ENCODE measurements at places on chromosomes 2 and 18.

- no peak for DNase-seq
These were observed 4.1 kb downstream of the DSG3 start for GRCh38 chr18:31451625-31452024.

DNA sequence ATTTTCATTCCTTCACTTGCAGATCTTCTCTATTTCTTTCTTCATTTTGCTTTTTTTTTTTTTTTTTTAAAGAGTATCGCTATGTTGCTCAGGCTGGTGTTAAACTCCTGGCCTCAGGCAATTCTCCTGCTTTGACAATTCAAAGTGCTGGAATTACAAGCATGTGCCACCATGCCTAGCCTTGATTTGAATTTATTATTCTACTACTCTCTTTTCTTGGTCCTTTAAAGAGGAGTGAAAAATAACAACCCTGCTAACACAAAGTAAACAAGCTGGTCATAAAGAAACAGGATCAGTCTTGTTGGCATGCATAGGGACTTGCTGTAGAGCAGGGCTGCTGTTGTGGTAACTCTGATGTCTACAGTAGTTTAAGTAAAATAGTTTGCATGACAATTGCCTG lies 1615.3 kb upstream of the ZEB2 start:
- no peak for DNase-seq

GRCh38 chr2:46117379-46117778 lies 179.8 kb upstream of the EPAS1 start:
- no peak for DNase-seq

DNA sequence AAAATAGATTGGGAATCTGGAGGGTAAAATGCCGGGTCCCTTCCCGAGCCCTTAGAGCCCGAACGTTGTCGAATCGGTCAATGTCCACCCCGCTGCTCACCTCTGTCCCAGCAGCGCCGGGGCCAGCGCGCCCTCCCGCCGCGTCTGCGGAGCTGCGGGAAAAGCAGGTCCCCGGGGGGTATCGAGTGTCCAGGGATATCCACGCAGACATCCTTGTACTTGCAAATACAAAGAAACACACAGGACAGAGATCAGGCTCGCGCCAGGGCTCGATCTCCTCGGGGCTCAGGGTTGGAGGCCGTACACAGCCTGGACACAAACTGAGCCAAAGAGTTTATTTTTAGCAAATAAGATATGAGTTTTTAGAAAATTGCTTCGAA lies 2.3 kb upstream of the GATA6 start:
- no peak for DNase-seq

GRCh38 chr2:27779417-27780055 lies 8.0 kb downstream of the MRPL33 start:
- DNase-seq, result no peak

DNA sequence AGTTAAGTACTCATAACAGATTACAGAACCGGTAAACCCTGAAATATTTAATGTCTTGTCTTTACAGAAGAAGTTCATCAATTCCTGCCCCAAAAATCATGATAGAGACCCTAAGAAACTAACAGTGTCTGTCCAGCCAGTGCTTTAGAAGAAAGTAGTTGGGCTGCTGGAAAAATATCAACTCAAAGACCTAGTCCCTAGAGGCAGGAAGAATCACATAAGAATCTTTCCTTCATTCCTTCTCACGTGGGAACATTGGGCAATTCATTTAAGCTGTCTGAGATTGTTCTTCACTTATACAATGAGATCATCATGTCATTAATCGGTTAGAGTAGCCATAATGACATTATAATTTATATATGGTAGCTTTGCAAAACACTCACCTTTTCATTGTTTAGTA lies 156.4 kb downstream of the CCBE1 start:
- no peak for DNase-seq

GRCh38 chr2:20143263-20143662 lies 81.7 kb downstream of the SDC1 start:
- no peak for DNase-seq

- no peak for DNase-seq
These were observed 118.6 kb upstream of the PELI1 start for GRCh38 chr2:64262816-64263215.

- no peak for DNase-seq
These were observed 105.5 kb downstream of the NOL10 start for GRCh38 chr2:10584242-10584753.

GRCh38 chr2:72972352-72973136 lies 55.2 kb downstream of the EMX1 start:
- no peak for DNase-seq

DNA sequence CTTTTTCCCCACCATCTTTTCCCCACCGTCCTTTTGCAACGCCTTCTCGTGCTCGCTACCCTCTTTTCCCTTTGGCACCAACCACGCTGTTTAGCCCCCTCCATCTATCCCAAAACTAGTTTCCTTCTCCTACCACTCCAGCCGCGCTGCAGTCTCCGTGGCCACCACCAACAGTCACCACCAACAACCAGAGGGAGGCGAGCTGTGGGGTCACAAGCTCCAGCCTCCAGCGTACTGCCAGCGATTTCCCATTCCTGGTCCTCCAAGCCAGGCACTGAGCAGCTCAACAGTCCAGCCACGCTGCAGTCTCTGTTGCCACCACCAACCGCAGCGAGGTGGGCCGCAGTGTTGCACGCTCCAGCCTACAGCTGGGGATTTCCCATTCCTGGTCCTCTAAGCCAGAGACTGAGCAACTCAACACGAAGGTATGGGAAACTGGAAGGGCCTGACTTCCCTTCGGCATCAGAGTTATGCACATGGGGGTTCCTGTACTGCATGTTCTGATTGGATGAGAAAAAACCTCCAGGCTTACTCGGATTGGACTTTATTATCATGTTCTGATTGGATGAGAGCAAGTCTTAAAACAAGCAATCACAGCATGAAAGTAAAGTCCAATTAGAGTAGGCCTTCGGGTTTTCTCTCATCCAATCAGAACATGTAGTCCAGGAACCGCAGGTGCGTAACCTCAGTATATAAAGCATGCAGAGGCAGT lies 42.3 kb upstream of the IMP4 start:
- no peak for DNase-seq

- no peak for DNase-seq
These were observed 56.2 kb downstream of the ZCCHC2 start for GRCh38 chr18:62578980-62579511.

GRCh38 chr2:10347562-10347948 lies 44.9 kb downstream of the HPCAL1 start:
- no peak for DNase-seq

- DNase-seq, result no peak
These were observed 20.8 kb downstream of the KCNF1 start for GRCh38 chr2:10932345-10933151.

DNA sequence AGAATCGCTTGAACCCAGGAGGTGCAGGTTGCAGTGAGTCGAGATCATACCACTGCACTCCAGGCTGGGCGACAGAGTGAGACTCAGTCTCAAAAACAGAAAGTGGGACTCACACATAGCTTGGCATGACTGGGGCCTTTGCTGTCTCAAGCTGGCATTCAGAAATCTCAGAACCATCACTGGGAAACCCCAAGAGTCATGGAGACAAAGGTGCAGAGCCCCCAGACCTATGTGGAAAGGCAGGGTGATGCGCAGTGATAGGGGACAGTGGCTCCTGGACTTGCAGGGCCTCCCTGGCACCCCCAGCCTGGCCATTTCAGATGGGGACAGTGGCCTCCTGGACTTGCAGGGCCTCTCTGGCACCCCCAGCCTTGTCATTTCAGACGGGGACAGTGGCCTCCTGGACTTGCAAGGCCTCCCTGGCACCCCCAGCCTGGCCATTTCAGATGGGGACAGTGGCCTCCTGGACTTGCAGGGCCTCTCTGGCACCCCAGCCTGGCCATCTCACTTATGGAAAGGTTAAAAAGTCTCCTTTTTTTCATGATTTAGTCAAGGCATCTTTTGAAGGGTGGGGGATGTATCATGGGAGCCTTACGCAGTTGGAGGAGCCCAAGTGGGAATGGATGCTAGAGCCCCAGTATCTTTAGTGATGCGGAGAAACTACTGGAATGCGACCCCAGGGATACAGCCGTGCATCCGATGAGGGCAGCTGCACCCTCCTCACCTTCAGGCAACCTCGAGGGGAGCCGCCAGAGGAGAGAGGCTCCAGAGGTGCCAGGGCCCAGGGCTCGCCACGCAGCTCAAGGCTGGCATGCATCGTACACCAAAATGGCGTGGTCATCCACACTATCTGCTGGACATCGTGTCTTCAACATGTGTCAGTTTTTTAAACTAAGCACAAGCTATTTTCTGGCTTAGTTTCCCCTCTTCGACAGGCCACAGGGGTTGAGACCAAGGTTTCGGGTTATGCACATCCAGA lies 30.5 kb downstream of the ZNF516 start:
- DNase-seq, result no peak

DNA sequence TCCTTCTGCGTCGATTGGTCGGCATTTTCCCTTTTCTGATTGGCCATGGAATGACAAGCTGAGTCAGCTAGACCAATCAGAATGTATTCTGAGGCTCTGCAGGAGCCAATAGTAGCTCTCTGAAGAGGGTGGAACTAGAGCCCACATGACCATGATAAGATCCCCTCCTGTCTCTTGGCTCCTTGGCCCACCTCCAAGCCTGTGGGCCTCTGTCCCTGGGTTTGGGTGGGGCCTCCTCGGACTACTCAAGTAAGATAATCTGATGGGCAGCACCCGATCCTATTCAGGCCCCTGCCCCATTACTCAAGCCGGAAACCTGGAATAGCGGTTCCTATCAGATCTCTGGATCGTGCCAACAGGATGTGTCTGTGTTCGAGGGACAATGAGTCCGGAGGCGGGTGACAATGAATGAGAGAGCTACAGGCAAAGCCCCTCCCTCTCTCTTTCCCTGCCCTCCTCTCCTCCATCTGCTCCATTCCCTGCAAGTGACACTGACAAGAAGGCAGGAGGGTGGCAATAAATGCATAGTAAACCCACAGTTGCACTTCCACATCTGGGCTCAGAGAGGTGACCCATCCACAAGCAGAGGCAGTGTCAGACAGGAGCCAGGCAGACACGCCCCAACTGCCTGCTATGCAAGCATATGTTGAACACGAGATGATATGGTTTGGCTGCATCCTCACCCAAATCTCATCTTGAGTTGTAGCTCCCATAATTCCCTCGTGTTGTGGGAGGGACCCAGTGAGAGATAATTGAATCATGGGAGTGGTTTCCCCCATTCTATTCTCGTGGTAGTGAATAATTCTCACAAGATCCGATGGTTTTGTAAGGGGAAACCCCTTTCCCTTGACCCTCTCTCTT lies 114.7 kb downstream of the TNS1 start:
- no peak for DNase-seq

GRCh38 chr2:231531883-231532755 lies 1.9 kb upstream of the NMUR1 start:
- no peak for DNase-seq

GRCh38 chr18:3323900-3324299 lies 62.0 kb downstream of the MYL12B start:
- DNase-seq, result no peak

DNA sequence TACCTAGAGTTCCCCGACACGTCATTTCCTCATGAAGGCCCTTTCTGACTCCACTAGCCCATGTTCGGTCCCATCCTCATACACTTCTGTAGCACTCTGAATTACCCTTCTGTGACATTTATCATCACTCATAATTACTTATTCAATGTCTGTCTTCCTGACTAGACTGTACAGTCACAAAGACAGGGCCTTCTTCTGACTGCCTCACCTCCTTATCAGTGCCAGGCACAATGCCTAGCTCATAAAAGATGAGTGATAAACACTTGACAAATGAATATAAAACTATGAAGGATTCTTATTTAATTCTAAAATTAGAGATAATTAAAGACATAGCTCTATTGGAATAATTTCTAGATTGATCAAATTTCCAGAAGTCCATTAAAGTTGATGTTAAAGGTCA lies 1.4 kb upstream of the UBXN4 start:
- DNase-seq, result no peak

Measured in effector CD8-positive, alpha-beta T cell (primary cell).